Activated CD8-positive, alpha-beta T cell treated with anti-CD3 and anti-CD28 coated beads for 36 hours (primary cell): ENCODE measurements at places on chromosomes 3 and 15. TPM values are rescaled to one million over a fixed set of nuclear protein-coding genes. Genes with fewer than 3 reads are reported as not detected.

P2RY13 gene
- not detected for total RNA-seq

SOX14 gene
- total RNA-seq: not detected

ATP13A4 gene
- total RNA-seq: 2.8 TPM

IL5RA gene
- not detected for total RNA-seq

TRH gene
- total RNA-seq: not detected

CYP8B1 gene
- not detected for total RNA-seq

LRTM1 gene
- not detected for total RNA-seq
